ENCODE measurements at places on chromosomes 3 and 15.

- no peak for DNase-seq
Measured at GRCh38 chr3:72177075-72178050, 392.4 kb upstream of the PROK2 start.

GRCh38 chr3:197424266-197424665 lies 125.9 kb upstream of the DLG1 start:
- no peak for DNase-seq

- DNase-seq, result no peak
Measured at GRCh38 chr3:12352253-12352652, 63.4 kb downstream of the PPARG start.

- no peak for DNase-seq
Measured at GRCh38 chr3:107816107-107816506, 274.7 kb downstream of the CD47 start.

- no peak for DNase-seq
Measured at GRCh38 chr3:25469558-25469957, 41.5 kb downstream of the RARB start.

- no peak for DNase-seq
Measured at GRCh38 chr3:17411157-17411877, 331.1 kb downstream of the TBC1D5 start.

DNA sequence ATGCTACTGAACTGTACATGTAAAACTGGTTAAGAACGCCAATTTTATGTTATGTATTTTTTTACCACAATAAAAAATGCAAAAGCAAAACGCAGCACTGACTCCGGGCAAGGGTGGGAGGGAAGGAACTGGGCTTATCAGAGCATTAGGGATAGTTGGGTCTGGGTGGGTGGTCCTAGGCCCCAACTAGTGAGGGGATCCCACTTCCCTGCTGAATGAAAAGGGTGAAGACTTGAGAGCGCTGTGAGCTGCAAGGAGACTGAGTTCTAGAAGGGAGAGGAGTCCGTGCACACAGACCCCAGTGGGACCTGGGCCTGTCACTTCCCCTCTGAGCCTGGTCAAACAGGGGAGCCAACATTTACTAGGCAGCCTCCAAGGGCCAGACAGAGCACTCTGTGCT lies 98.6 kb downstream of the TPRA1 start:
- DNase-seq, result no peak

GRCh38 chr3:108599677-108600409 lies 10.3 kb downstream of the DZIP3 start:
- no peak for DNase-seq

GRCh38 chr3:27714692-27715453 lies 7.2 kb downstream of the EOMES start:
- no peak for DNase-seq

DNA sequence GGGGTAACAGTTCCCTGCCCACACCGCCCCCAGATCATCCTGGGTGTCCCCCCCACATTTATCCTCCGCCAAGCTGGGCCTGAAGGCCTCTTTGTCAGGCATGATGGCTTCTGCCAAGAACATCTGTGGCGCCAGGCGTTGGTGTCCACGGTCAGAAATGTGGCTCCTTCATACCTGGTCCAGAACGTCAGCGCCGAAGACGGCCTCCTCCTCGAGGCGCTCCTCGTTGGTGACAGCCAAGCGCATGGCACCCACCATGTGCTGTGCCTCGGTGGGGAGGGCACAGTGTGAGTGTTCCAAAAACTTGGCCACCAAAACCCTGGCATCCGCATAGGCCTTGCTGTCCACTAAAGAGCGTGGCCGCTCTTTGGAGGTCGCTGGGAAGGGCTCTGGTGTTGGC lies 146.5 kb downstream of the NSMCE3 start:
- DNase-seq, result no peak

GRCh38 chr3:187456250-187456649 lies 88.1 kb downstream of the RTP4 start:
- no peak for DNase-seq

GRCh38 chr3:8524249-8524648 lies 22.6 kb downstream of the LMCD1 start:
- no peak for DNase-seq

- no peak for DNase-seq
Measured at GRCh38 chr15:98062869-98063268, 102.4 kb downstream of the ARRDC4 start.

DNA sequence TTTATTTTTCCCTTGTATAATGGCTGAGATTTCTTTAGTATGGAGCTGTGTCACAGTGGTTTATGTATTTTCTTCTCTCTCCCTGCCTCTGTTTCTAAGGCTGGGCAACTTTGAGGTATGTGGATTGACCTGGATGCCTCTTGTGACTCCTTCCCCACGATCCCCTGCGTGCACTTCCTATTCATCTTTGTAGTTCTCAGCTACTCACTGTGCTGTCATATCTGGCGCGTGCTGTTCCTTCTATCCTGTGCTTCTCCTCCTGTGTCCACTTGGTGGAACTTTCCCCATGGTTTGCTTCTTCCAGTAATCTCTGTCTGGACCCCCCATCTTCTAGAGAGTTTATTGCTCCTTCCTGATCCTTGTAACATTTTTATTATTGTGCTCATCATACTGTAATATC lies 97.3 kb downstream of the AKAP13 start:
- no peak for DNase-seq

DNA sequence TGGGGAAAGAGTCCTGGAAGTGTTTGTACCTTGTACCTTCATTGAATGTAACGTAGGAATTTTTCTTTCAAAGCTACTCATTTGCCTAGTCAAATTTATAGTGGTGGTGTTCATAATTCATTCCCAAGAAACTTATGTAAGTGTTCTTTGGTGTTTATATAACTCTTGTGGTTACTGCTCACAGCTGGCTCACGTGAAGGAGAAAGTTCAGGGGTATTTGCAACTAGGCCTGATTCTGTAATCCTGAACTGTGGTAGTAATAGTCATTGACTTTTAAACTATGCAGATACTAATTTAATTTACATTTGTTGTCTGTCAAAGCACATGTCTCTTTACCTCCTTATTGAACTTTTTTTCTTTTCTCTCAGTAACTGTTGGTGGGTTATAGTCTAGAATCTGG lies 50.5 kb upstream of the TEX264 start:
- DNase-seq, result no peak

DNA sequence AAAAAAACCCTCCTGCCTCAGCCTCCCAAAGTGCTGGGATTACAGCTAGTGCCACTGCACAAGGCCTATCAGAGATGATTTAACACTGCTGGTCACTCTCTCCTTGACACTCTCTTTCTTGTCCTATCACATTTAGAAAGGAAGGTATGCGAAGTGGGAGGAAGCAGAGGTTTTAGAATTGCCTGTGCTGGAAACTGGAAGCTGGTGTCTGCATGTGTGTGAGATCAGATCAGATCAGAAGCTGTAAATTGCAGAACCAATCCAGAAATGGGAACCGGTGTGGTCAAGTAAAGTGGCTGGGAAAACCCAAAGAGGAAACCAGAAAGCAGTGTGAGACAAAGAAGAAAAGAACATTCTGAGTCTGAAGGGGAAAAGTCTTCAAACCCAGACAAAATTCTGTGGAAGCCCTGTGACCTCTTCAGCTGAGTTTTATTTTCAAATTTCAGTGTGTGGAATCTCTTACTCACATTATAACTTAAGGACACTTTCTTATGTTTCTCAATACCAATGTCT lies 2.8 kb downstream of the EFHB start:
- peak; percentile 21 for DNase-seq

GRCh38 chr3:41106691-41107090 lies 92.6 kb upstream of the CTNNB1 start:
- DNase-seq, result no peak

- DNase-seq, result no peak
Measured at GRCh38 chr15:23647421-23648370, at the start of gene MAGEL2. Gene MAGEL2, minus strand, starts transcription at chr15:23647867. Its CDS starts 125 bp downstream, at chr15:23647742.

DNA sequence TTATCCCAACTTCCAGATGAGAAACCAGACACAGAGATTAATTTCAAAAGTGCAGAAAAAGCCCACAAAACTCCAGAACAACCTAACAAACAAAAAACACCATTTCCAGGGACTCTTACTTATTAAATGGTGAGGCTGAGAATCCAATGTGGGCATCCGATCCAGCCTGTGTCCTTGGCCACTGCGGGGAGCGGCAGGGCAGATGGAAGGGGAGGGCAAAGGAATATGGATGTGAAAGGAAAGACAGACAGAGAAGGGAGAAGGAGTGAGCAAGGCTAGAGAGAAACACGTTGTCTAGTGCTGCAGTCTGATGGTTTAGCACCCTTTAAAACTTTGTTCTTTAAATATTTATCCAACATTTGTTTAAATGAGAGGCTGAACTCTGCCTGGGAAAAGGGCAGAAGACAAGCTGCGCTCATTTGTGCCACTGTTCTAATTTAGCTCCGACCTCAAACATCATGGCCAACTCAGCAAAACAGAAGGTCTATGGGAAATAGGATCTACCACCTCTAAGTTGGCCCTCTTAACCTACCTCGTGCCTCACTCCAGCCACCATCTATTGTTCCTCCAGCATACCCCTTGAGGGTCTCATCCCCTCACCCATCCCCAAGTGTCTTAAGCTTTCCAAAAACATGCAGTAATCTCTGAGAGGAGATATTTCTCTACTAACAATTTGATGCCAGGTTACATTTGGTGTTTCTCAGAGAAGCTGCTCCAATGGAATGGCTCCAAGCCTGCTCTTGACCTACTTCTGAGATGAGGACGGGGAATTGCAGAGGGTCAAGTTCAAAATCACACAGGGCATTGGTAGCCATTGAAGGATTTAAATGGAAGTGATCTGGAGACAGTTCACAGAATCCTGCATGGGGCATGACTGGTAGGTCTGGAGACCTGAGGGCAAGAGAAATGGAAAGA lies 77.4 kb downstream of the CD47 start:
- no peak for DNase-seq

GRCh38 chr15:61768131-61768530 lies 292.1 kb downstream of the VPS13C start:
- no peak for DNase-seq

DNA sequence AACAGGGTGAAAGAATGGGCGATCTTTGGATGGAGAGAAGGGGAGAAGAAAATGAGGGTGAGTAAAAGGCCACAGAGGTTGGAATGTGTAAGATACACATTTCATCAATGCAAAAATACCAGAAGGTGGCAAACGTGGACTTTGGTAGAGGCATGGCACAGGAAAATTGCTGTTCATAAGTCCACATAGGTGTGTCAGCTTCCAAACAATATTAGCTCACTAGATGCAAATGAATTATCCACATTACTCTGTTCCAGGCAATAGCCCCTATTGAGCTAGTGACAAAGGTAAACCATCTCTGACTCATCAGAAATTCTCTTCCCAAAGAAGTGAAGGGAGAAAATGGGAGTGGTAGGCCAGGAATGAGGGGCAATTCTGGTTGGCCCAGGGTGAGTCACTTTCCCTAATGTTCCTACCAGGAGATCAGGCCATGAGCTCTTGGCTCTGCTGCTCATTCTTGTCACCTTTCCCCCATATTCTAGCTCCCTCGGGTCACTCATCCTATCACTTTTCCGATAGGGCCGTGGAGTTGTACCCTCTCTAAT lies 19.9 kb downstream of the ACKR2 start:
- no peak for DNase-seq

DNA sequence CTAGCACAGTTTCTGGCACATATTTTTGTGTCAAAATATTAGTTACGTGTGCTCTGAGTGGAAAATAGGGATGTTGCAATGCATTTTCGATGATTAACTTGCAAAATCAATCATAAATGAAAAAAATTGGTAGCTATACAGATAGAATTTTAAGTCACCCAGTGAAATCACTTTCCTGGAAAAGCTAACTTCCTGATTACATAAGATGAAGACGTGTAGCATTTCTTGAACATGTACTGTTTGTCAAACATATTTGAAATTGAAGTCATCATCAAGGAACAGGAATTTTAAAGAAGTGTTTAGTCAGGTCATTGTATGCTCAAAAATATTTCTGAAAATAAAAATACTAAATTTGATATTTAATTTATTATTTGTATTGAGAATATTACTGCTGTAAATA lies 977.7 kb downstream of the PLOD2 start:
- no peak for DNase-seq

- no peak for DNase-seq
Measured at GRCh38 chr15:42010434-42010833, 10.4 kb downstream of the PLA2G4E start.

- peak; percentile 77 for DNase-seq
Measured at GRCh38 chr15:64905119-64905831, 6.4 kb upstream of the ANKDD1A start.

DNA sequence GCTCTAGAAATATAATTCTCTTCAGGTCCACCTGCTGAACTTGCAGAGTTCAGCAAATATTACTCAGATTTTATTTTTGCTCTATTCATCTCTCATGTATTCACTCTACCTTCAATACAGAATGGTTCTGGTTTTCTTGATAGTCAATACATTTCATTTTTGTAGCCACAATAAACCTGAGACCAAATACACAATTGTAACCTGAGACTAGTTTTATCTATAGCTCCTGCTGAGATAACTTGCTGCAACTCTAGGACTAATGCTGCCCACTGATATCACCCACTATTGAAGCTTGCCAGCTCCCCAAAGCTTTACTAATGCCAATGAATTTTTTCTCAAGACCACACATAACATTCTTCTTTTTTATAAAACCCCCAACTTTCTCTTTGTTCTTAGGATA lies 229.3 kb downstream of the NSUN3 start:
- no peak for DNase-seq

GRCh38 chr3:152267831-152268554 lies 736 bp upstream of the MBNL1 start:
- no peak for DNase-seq

DNA sequence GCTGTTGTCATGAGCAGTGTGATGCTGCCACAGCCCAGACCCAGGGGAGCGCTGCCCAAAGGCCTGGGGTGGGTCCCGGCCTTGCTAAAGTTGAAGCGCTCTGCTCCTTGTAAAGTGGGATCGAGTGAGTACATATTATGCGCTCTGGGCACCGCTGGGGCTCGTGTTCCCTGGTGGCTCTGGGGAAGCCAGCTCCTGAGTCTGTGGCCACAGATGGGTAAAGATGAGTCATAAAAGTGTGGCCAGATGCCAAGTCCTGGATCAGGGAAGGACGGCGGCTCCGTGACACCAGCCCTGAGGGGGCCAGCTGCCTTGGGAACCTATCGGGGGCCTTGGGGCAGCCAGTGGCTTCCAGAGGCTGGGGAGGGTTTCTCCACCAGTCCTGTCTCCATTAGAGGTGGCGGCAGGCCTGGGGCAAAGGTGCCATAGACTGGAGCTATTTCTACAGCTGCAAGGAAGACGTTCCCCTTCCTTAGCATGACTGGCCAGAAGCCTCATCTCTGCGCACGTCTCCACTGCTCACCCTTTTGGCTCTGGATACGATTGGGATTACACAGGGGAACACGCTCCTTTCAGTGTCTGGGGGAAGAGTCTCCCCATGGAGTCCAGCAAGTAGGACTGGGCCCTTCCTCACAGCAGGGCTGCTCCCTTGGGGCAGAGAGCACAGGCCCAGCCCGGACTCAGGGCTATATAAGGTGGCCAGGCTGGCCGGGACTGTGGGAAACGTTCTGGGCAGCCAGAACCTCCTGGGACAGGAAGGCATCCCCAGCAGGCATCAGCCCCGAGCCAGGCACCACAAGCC lies 1.2 kb upstream of the ITIH4 start:
- no peak for DNase-seq

GRCh38 chr3:58668247-58668646 lies 1.7 kb upstream of the FAM3D start:
- no peak for DNase-seq

GRCh38 chr3:127256733-127257271 lies 31.0 kb downstream of the PRR20G start:
- DNase-seq, result no peak
